H9 (cell line): ENCODE measurements at places on chromosomes 2 and 18.

DNA sequence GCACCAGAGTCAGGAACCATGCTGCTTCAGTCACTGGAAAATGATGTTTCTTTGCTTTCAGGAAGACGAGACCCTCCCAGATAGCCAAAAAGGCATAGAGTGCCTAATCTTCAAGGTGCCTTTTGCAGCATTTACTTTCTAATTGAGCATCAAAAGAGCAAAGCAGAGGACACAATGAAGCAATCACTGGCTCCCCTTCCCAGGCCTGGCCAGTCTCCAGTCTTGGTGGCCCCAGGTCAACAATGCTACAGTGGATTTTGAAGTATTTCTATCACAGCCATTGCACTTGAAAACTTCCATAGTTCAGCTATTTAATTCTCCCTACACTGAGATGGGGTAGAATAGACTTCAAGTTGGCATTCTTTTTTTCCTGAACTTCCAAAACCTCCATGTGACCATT is 15.4 kb downstream of the ZBTB7C start:
- no peak for DNase-seq

DNA sequence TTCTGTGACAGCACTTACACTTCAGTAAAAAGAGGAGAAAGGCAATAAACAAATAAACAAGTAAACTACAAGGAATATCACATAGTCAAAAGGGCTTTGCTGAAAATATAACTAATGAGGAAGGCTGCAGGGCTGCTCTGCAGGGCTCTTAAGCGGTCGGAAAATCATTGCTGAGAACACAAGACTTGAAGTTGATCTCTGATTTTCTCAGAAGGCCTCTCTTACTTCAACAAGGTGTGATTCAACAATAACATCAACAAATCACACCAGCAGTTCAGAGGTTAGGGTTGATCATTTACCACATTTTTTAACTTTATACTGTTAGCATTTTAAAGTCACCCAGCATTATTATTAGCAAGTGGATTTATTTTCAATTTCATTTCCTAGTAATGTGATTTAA is 215.6 kb downstream of the ARHGAP15 start:
- DNase-seq, result no peak

DNA sequence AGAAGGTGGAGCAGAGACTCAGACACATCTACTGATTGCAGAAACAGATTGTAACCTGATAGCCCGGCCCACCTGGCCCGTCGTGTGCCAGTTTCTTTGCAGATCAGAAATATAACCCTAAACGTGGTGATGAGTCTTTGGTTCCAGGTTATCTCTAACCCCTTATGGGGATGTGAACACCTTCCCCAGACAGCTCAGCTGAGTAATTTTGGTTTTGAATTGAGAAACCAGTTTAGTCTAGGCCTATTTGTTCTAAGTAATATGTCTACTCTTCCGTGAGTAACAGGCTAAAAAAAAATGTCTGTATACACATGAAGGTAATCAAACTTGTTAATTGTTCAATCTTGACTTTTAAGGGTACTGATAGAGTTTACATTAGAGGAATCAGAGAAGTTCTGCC is 35.7 kb downstream of the RASGRP3 start:
- DNase-seq, result no peak

GRCh38 chr18:7139409-7139808 is 21.8 kb upstream of the LAMA1 start:
- DNase-seq, result no peak
